ENCODE measurements at places on chromosomes 3 and 15.

DNA sequence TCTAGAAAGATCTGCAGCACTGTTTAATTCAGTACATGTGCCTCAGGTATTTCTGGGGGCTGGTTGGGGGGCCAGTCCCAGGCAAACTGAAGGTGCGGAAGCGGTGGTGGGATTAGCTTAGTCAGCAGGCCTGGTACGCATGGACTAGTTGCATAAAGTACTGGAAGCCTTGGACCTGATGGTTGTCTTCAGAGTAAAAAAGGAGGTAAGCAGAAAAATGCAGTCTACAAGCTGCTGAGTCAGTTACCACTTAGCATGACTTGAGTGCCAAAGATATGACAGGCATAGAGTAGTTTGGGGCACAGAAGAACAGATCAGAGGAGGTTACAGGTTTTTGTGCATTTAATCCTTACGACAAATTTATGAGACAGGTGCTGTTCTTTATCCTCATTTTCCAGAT lies 19.9 kb upstream of the GOLGA8J start:
- DNase-seq: no peak

DNA sequence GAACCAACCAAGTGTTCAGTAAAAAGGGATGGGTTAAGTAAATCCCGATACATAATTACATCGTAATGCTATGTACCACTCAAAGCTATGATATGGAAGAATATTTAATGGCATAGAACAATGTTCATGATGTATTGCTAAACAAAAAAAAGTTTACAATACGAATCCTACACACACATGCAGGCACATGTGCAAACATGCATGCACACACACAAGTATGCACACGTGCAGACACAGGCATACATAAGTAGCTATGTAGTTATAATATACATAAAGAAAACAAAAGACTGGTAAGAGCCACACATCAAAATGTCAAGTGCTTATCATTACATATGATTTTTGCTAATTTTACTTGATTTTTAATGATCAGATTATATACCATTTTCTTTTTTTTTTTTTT lies 74.2 kb downstream of the ARRDC4 start:
- no peak for DNase-seq

DNA sequence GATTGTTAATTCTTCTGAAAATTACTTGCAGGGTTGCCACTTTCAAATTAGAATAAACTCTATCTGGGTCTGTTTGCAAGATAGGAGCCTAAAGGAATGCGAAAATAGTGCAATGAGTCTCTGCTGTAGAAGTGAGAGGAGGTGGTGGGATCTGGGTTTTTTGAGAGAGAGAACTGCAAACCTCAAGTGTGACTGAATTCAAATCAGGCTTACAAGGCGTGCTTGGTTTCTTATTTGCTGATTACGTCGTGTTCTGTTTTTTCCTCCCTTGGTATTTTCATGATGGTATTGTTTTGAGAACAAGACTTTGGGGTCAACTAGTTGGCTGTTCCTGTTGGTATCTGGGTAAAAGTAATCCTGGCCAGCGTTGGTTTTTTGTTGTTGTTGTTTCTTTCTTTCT lies 490.9 kb upstream of the CFAP20DC start:
- DNase-seq: no peak

- no peak for DNase-seq
Measured at GRCh38 chr15:74384566-74384880, 17.1 kb upstream of the CYP11A1 start.

DNA sequence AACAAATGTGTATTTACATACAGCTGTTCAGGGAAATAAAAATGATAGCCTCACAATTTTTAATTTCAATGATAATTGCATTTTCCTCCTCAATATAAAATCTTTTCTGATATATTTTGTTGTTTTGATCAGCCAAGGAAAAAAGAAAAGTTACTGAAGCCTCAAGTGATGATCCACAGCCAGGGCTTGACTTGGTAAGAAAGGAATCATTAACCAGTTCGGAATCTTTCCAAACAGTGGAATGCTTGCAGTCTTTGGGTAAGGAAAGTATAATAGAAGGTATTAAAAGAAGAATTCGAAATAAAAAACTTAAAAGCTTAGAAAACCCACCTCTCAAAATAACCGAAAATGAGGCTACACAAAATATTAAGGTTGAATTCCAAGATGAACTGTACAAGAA lies 1.0 kb downstream of the TOPAZ1 start:
- DNase-seq: no peak

- no peak for DNase-seq
Measured at GRCh38 chr3:4290272-4290893, 12.8 kb upstream of the SETMAR start.

DNA sequence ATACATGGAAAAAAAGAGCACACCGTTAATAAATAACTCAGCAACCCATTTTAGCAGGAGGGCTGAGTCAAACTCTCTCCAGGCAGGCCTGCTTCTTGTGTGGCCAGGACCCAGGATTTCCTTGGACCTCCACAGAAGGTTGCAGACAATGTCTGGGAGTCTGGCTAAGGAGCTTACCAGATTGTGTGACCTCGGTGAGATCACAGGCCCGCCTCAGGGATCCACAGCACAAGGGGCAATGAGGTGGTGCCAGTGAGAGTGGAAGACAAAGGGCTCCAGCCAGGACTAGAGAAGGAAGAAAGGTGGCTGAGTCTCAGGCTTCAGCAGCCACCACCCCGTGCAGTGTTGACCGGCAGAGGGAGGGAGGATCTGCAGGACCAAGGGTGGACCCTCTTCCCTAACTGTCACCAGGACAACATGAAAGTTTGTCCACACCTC lies 32.2 kb upstream of the SEC22A start:
- no peak for DNase-seq

DNA sequence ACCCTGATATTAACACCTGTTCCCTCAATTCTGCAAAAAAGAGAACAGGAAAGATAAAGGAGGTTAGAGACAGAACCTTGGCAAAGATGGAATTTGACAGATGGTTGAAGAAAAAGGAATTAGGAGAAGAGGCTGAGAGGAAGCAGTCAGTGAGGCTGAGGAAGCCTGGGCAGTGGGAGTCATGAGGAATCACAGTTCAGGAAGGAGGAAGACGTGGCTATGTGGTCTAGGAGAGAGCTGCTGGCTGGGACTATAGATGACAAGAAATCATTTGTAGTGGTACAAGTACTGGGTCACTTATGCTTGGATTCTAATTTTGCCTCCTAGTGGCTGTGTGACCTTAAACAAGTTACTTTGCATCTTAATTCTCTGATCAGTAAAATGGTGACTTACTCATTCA lies 49.0 kb downstream of the LARS2 start:
- no peak for DNase-seq

GRCh38 chr3:195809291-195809785 lies 2.4 kb downstream of the MUC4 start:
- DNase-seq: no peak

DNA sequence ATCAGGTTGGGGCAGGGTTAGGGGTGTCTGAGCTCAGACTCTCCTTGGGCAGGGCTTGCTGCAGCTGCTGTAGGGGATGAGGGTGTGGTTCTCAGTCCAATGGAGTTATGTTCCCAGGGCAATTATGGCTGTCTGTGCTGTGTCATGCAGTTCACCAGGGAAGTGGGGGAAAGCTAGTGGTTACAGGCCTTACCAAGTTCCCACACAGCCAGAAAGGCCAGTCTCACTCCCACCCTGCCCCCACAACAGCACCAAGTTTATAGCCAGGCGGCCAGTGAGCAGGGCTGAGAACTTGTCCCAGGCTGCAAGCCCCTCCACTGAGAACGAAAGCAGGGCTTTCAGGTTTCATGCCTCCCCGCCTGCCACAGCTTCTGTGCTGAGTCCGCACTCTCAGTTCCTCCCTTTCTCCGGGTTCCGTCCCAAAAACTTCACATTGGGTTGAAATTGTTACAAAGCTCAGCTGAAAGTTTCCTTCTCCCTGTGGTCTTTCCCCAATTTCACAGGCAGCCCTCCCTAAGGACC lies 19.6 kb upstream of the CPOX start:
- DNase-seq: peak; percentile 2

GRCh38 chr3:186536883-186537844 lies 7.0 kb downstream of the CRYGS start:
- DNase-seq: no peak

GRCh38 chr3:141394560-141394959 lies 26.3 kb downstream of the ZBTB38 start:
- DNase-seq: no peak

Measured in hypothalamus (tissue), 51 donors.